Stimulated activated CD4-positive, alpha-beta T cell treated with anti-CD3 and anti-CD28 coated beads, Interleukin-15, amount 100 ng/mL, for 1 hour (primary cell): ENCODE measurements at places on chromosomes 1 and 21.

- DNase-seq: no peak
These were observed 8.1 kb downstream of the TDRD5 start for GRCh38 chr1:179599623-179600249.

GRCh38 chr1:192485692-192486436 lies 89.7 kb upstream of the RGS1 start:
- DNase-seq: no peak

DNA sequence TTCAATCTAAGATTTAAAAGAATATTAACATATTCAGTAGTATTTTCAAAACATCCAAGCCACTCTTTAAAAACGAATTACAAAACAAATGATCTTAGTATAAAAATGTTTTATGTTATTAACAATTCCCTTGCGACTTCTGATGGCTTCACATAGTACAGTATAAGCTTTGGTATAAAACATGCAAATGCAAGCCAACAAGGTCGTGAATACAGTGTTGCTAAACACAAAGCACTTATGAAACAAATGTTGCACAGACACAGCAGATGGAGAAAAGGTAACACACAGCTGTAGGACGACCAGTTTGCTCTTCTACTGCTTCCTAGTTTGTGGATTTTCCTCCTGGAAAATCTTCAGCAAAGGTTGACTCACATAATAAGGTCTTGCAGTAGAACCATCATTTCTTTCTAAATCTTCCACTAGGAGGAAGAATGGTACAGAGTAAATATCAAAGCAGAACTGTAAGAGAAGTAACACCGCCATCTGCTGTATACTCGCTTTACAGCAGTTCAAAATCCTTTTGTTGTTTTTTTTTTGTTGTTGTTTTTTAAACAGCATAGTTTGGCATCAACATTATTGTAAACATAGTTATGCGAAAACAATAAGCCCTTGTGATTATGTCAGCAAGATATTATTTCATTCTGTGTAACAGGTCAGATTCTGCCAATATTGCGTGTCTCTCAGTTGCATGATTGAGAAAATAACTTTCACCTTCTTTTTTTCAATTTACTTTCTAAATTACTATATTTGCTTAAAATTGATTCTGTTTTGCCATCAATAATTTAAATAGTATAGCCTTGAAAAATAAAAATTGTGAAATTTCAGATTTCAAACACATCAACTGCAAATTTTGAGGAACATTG lies 69.5 kb downstream of the LHX8 start:
- DNase-seq: no peak

DNA sequence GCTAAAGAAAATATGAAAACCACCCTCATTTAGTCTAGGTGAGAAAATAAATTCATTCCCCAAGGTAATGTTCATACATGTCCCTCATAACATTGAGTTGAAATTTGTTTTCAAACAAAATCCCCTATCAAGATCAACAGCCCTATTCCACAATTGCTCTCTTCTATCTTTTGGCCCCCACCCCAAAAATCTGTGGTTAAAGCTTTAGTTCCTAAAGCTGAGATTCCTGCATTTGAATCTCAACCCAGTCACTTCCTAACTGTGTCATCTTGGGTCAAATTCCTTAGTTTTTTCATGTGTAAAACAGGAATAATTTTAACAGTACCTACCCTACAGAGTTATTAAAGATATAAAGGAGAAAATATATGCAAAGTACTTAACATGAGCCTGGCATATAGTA lies 22.0 kb downstream of the KIAA0319L start:
- no peak for DNase-seq

DNA sequence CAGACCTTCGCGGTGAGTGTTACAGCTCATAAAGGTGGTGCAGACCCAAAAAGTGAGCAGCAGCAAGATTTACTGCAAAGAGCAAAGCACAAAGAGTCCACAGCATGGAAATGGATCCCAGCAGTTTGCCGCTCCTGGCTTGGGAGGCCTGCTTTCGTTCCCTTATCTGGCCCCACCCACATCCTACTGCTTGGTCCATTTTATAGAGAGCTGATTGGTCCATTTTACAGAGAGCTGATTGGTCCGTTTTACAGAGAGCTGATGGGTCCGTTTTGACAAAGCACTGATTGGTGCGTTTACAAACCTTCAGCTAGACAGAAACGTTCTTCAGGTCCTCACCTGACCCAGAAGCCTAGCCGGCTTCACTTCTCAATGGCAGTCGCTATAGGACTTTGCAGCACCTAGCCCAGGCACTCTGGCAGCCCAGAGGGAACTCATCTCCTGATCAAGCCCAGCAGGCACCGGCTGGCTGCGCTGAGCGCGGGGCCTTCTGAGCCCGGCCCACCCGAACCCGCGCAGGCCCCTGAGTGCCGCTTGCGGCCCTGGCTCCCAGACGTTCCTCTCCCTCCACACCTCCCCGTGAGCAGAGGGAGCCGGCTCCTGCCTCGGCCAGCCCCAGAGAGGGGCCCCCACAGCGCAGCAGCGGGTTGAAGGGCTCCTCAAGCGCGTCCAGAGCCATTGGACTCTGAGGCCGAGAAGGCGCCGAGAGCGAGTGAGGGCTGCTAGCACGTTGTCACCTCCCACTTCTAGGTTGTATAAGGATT lies 200.3 kb downstream of the LMO4 start:
- no peak for DNase-seq
